ENCODE measurements at places on chromosomes 11 and 22.

DNA sequence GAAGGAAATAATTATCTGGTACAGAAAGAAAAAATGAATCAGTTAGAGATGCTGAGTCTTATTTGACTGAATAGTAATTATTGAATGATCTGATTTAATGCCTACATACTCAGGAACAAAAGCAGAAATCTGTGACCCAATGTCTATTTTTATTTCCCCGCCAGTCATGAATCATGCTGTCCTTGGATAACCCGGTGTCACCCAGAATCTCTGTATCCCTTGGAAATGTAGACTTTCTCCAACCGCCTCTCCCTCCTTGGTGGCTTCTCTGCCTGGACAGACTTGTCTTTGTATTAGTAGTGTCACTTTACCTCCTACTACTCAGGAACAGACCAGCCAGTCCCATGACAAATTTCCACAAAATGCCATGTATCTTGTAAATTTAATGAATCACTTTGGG, 173.3 kb upstream of the PDGFD start:
- no peak for DNase-seq

DNA sequence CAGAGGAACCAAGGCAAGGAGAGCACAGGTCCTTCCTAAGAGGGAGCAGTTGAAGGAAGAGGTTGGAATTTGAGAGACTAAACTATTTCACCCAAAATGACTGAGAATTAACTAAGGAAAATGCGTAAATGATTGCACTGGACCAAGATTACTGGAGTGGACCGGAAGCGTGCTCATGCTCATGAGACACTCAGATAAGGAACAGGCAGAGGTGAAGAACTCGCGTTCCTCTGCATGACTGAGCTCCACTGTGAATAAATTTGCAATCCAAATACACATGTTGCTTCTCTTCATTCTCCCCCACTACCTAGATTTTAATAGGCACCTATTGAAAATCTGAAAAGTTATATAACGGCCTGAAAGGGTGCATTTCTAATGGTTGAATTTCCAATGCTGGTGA, 207.0 kb downstream of the KIRREL3 start:
- no peak for DNase-seq

DNA sequence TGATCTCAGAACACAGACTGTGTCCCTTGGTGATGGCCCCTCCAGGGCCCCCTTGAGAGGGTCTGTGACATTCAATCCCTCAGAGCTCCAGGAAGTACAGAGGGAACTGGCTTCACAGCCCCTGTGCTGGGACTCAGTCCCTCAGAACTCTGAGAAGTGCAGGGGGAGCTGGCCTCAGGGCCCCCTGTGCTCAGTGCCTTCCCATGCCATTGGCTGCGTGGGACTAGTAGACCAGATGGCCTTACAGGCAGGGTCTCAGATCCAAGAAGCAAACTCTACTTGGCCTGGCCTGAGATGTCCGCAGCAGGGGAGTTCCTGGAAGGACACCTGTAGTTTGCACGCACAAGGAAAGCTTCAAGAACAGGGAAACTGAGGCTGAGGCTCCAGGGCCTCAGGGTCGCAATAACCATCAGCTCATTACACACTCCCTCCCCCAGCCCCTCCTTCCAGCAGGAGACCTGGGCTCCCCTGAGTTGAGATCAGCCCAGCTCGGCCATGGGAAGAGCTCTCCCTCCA, 138.4 kb downstream of the BRD1 start:
- no peak for DNase-seq

DNA sequence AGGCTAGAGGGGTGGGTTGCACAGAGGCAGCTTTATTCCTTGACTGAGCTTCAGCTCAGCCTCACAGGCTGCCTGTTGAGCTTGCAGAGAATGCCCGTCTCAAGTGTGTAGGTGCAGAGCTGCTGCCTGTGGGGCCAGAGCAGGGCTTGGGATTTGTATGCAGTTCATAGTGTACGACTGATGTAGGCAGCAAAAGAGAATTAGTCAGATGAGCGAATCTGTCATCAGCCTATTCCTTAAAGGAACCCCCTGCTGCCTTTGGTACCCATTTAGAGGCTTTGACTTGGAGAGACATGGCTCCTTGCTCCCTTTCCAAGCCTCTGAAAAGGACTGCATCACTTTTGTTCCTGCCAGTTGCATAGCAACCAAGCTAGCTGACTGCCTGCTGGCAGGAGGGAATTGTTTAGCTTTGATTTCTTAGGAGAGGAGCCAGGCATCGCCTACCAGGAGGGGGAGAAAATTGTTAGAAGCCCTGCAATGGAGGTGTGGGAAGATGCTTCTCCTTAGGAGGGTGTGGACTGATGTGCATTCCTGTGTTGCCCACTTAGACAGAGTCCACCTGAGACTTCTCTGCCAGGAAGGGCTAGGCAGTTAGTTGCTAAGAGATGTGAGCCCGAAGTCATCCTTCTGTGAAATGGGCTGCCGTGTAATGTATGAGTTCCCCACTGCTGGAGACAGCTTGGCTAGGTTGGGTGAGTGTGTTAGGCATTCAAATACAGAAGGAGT, 10.9 kb downstream of the ACO2 start:
- DNase-seq: no peak

DNA sequence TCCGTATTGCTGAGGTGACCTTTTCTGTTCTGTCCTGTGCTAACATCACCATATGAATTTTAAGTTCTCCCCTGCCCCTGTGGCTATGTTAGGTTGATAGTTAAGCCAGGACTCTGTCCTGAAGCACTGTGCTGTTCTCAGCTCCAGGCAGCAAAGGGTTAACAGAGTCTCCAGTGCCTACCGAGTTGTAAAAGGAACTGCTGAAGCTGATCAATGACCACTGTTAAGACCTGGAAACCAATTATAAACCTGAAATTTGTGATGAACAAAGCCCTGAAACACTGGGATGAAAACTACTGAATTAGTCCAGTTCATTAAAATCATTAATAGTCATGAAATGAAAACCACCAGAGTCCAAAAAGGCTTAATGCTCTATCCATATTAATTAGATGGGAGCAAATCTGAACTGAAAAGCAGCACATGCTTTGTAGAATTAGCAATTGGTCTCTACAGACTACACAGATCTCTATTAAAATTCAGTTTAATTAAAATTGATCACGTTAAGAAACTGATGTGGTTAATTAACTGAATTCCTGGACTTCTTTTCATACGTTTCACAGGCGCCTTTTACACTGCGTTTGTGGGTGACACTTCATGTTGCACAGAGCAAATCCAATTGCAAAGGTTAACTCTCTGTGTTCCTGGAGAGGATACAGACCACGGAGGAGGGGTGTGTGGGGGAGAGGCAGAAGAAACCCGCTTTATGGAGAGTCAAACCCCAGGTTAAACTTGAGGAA, 188.5 kb upstream of the MPPED2 start:
- DNase-seq: no peak

- no peak for DNase-seq
Observed at GRCh38 chr11:65787649-65788622, 1.1 kb downstream of the OVOL1 start.

DNA sequence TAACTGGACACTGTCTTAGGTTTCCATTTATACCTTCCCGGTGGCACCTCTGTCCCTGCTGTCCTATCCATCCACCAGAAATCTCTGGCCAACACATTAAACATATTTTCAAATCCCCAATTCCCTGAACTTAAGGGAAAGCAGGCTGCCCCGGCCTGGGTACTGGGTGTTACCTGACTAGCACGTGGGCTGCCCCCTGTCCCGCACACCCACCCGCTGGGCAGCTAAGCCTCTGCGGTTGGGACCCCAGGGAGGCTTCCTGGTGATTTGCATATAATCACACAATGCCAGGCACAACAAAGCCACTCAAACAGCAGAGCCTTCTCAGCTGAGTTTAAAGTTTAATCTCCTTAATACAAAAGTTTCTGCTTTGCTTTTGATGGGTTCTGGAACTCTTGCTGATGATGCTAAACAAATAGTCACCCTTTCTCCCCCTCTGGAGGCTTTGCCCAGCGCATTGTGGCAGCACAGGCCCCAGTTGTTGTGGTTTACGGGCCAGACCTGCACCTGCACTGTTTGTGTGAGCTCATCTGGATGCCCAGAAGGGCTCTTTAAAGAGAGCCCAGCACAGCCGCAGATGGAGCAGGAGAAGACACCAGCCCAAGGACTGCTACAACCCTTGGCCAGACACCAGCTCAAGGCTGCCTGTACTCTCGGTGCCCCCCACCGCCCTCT, 59.9 kb upstream of the POU2AF1 start:
- no peak for DNase-seq

- DNase-seq: no peak
Observed at GRCh38 chr11:112558691-112559090, 298.0 kb upstream of the PLET1 start.

- no peak for DNase-seq
Observed at GRCh38 chr22:44200451-44200850, 19.7 kb downstream of the PARVG start.

- DNase-seq: no peak
Observed at GRCh38 chr11:13140028-13140870, 131.1 kb downstream of the RASSF10 start.

GRCh38 chr11:28315440-28315839, 207.3 kb downstream of the METTL15 start:
- no peak for DNase-seq

GRCh38 chr11:39304586-39304985, 2154.9 kb downstream of the LRRC4C start:
- no peak for DNase-seq

Data from cerebellar nuclear complex (tissue), 1 donor.